ENCODE measurements at places on chromosomes 2 and 18. TPM values are rescaled to one million over a fixed set of nuclear protein-coding genes. Genes with fewer than 3 reads are reported as not detected.

DNA sequence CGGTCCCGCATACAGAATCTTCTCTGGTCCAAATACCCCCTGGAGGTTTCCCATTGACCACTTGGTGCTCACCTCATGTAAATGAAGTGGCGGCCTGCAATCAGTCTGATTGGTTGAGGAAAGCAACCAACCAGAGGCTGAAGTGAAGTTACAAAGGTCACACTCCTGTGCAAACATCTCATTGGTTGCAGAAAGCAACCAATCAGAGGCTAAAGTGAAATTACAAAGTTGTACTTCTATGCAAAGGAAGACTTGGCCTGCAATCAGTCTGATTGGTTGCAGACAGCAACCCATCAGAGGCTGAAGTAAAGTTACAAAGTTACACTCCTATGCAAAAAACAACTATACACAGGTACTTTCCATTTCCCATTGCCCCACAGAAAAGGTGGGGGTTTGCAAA is 2.5 kb upstream of the SP100 start:
- no peak for DNase-seq

DNA sequence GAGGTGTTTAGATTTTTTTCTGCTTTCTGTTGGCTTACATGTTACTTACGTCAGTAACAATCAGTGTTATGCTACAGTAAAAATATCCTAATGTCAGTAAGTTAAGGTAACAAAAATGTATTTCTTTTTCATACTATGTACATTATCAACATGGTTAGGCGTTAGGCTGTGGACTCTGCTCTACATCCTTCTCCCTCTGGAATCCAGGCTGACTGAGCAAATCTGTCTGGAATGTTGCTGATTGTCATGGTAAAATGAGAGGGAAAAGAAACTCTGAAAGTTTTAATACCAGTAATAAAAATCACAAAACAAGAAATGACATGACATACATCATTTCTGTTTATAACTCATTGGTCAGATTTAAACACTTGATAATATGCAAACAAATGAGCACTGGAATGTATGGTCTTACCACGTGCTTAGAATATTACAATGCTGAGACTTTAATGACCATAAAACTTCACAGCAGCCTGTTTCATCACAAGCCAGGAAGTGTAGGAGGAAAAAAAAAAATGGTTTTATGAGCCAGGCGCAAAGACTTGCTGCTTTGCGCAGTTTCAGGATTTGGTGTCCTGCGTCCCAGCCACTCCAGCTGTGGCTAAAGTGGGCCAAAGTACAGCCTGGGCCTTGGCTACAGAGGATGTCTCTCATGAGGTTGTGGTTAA is 252.4 kb downstream of the FSIP2 start:
- DNase-seq, result no peak

DNA sequence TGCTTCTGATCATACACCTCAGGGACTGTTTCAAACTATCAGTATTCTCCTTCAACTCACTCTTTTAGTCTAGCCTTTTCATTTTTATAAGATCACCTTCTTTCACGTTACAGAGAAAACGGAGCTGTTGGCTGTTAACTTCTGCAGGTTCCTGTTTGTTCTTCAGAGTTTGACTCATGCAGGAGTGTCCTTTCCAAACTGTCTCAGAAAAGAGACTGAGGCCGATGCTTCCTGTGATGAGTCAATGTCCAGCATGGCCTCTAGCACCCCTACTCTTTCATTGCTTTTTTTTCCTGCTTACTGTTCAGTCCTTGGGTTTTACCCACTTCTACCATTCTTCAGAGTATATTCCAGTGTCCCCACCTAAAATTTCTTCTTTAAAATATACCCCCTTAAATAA is 240.8 kb upstream of the RGPD4 start:
- no peak for DNase-seq

DNA sequence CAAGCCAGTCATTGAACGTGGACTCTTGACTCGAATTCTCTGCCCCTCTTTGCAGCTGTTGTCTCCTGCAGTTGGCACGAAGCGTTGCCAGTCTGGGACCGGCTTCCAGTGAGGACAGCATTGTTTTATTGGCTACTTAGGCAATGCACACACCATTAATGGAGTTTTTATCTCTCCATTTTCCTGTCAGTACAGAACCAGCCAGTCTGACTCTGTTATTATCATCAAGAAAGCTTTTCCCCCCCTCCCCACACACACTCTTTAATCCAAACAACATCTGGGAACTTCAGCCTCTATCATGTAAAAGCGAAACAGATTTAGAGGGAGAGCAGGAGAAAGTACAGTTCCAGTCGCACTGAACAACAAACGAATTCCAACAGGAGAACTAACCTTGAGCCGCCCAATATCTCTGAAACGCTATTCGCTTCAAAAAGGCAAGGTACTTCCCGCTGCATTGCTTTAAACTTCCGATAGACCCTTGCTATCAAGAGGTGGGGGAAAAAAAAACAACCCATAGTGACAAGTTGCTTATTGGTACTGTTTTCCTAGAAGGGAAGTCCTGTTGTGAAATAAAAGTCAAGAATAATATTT is 38.2 kb downstream of the ACVR1 start:
- no peak for DNase-seq

The MTX2 gene
- 38.9 TPM for total RNA-seq

The CHST10 gene
- 0.27 TPM for total RNA-seq

The CACNB4 gene
- 2.0 TPM for total RNA-seq

The DUSP19 gene
- 2.9 TPM for total RNA-seq

GRCh38 chr2:120719491-120719890 is 16.2 kb upstream of the GLI2 start:
- no peak for DNase-seq

- no peak for DNase-seq
Observed at GRCh38 chr2:178506101-178506500, 25.8 kb downstream of the PLEKHA3 start.

DNA sequence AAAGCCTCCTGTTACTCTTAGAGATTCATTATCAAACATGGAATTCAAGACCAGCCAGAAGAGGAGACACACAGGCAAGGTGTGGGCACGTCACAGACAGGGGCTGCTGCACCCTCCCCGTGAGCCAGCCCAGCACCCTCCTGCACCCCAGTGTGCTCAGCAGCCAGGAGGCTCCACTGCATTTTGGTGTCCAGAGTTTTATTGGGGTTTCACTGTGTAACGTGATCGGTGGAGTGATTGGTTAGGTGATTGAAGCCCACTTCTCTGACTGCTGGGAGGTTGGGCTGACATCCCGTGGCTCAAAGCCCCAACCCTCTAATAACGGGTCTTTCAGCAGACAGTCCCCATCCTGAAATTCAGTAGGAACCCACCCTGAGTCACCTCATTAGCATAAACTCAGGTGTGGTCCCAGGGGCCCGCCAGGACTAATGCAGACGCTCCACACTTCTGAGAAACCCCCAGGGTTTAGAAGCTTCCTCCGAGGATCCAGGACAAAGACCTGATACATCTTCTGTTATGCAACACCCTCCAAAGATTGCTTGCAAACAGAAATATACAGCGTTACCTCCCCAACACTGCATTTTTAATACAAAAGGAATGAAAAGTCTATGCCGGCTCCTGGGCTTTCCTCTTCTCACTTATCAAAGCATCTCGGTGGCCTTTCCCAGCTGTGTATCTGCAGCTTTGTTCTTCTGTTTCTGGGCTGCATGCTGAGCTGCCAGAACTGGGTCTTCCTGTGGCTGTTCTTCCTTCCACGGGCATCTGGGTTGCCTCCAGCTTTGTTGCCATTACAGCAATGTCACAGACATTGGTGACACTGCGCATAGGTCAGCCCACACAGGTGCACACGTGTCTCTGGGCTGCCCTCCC is 43.7 kb upstream of the SNED1 start:
- no peak for DNase-seq

- DNase-seq, result no peak
Observed at GRCh38 chr2:23385748-23386338, 864 bp downstream of the KLHL29 start.

GRCh38 chr2:108932736-108933332 is 56.2 kb downstream of the EDAR start:
- no peak for DNase-seq

The LIPG gene
- total RNA-seq, result 2.6 TPM

- no peak for DNase-seq
Observed at GRCh38 chr18:35590935-35591334, 9.4 kb downstream of the GALNT1 start.

The MAP3K19 gene
- total RNA-seq, result not detected

- DNase-seq, result peak; percentile 8
Observed at GRCh38 chr2:221494556-221494955, 77.5 kb downstream of the EPHA4 start.

DNA sequence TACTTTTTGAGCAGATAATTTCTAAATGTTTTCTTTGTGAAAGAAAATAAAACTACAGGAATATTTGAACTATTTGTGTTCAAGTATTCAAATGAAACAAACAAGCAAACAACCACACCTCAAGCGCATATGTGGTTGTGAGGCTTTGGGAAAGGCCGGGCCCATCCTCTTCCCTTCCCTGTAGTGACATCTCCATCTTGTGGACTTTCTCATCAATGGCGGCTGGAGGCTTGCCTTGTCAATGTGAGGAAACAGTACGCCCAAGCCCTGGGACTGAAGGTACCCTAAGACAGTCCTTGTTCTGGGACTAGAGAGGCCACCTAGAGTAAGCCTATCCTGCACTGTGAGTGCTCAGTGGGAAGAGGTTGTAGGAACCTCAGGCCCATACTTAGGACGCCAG is 166.8 kb downstream of the TPGS2 start:
- DNase-seq, result no peak

GRCh38 chr2:164836907-164837306 is 4.7 kb downstream of the COBLL1 start:
- DNase-seq, result no peak

DNA sequence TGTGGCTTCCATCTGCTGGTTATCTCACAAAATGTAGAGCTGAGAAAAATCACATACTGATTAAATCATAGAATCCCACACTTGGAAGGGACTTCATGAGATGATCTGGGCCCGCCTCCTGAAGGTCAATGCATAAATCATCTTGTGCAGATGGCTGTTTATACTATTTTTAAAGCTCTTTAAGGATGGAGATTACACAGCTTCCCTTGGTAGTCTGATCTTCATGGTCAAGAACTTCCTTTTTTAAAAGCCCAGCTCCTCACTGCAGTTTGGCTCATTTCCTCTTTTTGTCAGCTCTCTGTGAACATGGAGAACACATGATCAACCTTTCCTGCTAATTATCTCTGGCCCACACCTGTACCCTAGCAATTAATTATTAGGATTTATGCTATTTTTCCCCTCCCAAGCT is 25.9 kb downstream of the GCG start:
- DNase-seq, result no peak

The MAL gene
- not detected for total RNA-seq

DNA sequence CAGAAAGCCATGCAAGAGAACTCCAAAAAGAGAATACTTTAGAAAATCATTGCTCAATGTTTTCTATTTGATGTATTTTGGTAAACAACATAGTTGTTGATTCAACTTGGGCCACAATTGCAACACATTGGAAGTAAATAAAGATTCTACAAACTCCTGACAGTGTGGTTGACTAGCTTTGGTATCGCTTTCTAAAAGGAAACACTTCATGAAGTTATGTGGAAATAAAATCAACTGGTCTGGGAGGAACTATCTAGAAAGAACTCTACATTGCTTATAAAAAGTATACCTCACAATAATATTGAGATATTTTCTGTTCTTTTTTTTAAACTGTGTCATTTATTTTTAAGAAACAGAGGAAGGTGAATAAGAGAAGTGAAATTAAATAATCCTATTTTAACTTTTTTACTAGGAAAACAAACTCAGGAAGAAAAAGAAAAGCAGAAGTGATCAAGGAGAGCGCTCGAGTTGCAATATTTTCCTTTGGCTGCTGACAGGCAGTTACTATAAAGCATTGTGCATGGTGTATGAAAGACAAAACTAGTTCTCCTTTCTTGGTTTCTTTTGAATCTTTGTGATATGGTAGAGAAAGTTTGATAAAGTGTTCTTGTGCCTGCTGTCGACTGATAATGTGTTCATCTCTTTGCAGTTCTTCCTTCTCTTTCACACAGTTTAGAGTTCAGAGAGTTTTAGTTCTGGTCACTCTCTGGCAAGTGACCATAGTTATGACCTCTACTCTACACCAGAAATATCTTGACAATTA is 3.0 kb downstream of the DHRS9 start:
- DNase-seq, result no peak

The TCF23 gene
- not detected for total RNA-seq

GRCh38 chr2:31202833-31203232 is 14.5 kb downstream of the CAPN14 start:
- DNase-seq, result no peak

- no peak for DNase-seq
Observed at GRCh38 chr18:78622251-78622906, 357.2 kb upstream of the SALL3 start.

The KIAA2012 gene
- not detected for total RNA-seq

The ASXL3 gene
- not detected for total RNA-seq

The BARD1 gene
- total RNA-seq, result 19.3 TPM

The GPAT2 gene
- 54.2 TPM for total RNA-seq

Measured in HCT116 (cell line).